ENCODE measurements at places on chromosomes 12 and 14. TPM values are rescaled to one million over a fixed set of nuclear protein-coding genes. Genes with fewer than 3 reads are reported as not detected.

Gene PRB2
- total RNA-seq, result not detected

Gene FBXO34
- 21.7 TPM for total RNA-seq

Gene SLC17A8
- total RNA-seq, result under 0.01 TPM

Gene CTSG
- total RNA-seq, result not detected

Gene SLC8A3
- total RNA-seq, result under 0.01 TPM

Gene POTEM
- total RNA-seq, result not detected

Gene B3GNT4
- under 0.01 TPM for total RNA-seq

Gene INF2
- total RNA-seq, result 45.9 TPM

Gene BDKRB2
- 77.9 TPM for total RNA-seq

Gene OTUB2
- 0.73 TPM for total RNA-seq

Gene INHBC
- total RNA-seq, result under 0.01 TPM

Gene KRT7
- 0.78 TPM for total RNA-seq
